Kidney (tissue), 22 donors: ENCODE measurements at places on chromosomes 16 and 17. TPM values are rescaled to one million over a fixed set of nuclear protein-coding genes. Genes with fewer than 3 reads are reported as not detected.

GRCh38 chr17:57270801-57271245, 14.5 kb downstream of the MSI2 start:
- H3K4me3 ChIP-seq: no peak overlapping the region
- H3K27me3 ChIP-seq: no peaks in the 10 kb centered on the region
- no peak overlapping the region for H3K27ac ChIP-seq
- peaks cover 9% of the 10 kb centered on the region for H3K4me1 ChIP-seq
- peaks cover 13% of the 10 kb centered on the region for H3K36me3 ChIP-seq
- no peak for DNase-seq

DNA sequence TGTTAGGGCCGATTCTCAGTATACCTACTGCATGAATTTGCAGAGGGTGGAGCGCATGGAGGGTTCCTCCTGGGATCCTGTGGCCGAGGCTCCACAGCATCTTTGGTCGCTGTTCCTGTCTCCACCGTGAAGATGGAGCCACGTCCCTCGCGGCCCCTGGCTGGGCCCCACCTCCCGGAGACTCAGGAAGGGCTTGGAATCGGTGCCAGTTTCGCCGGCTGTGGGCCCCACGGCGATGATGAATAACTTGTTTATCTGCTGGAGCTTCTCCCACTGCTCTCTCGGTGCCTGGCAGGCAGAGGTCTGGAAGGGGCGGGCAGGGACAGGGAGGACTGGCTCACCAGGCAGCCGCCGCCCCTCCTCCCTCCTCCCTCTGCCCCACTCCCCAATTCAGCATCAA, 8.1 kb downstream of the SLC5A11 start:
- no peaks in the 10 kb centered on the region for H3K36me3 ChIP-seq
- H3K27me3 ChIP-seq: no peaks in the 10 kb centered on the region
- no peak for DNase-seq
- peaks cover 2% of the 10 kb centered on the region for H3K4me1 ChIP-seq
- H3K27ac ChIP-seq: no peak overlapping the region

Gene TCAP
- total RNA-seq: 1.5 TPM

DNA sequence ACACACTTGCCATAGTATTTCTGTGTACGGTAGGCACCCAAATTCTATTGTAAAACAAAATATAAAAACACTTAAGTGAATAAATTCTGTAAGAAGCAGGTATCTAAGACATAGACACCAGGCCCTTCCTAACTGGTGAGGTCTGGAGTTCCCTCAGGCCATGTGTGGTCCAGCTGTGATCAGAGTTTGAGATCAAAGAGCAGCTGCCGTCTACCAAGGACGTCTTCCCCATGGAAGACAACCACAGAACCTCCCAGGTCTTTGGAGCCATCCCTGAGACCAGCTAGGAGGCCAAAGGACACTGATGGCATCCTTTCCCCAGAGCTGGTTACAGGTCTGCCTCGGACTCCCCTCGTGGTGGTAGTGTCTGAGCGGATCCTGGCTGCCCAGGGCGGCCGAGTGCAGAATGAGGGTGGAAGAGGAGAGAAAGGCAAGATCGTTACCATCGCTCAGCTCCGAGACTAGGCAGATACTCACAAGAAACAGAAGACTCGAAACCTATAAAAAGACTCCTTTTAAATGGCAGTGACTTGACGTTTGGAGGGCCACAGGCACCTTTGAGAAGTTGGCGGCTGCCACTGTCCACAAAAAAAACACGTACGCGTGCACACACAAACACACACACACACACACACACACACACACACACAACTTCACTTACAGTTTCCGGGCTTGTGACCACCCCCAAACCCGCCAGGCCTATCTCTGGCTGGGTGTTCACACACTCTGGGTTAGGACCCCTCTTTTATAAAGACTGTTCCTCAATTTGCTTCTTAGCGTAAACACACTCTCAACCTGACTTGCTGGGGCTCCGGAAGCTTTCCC, 7.5 kb downstream of the TIMP2 start:
- peaks cover 17% of the 10 kb centered on the region for H3K4me1 ChIP-seq
- H3K36me3 ChIP-seq: no peaks in the 10 kb centered on the region
- H3K27ac ChIP-seq: no peak overlapping the region
- DNase-seq: no peak
- H3K4me3 ChIP-seq: no peak overlapping the region
